ENCODE measurements at places on chromosomes 16 and 17.

GRCh38 chr17:17205368-17206123, 587 bp downstream of the PLD6 start:
- DNase-seq: peak; percentile 86

DNA sequence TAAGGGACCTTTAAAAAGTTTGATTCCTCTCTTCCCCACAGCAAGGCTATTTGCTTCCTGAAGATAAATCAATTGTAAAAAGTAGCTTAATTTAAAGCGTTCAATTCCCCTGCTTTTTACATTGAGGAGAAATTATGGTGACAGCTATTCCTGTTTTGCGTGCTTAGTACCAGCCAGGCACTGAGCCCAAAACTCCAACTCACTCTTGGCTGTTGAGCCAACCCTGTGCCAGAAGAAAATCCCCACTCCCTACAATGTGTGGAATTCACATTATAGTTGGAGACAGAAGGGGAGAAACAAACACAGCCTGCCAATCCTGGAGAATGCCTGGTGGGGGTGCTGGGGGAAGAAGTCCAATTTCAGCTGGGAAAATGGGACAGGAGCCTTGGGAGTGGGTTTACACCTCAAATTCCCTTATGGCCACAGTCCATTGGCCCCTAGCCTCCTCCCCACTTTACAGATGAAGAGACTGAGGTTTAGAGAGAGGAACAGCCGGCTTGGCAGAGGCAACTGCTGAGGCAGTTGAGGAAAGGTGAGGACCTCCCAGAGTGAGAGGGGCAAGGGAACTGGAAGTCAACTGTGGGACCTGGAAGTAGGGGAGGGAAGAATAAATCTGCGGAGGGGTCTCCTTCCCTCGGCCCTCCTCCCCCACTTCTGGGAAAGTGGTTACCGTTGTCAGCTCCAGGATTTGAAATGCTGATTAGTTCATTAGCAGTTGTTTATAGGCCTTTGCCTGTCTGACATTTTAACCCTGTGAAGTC, 26.1 kb downstream of the CDH1 start:
- peak; percentile 78 for DNase-seq

DNA sequence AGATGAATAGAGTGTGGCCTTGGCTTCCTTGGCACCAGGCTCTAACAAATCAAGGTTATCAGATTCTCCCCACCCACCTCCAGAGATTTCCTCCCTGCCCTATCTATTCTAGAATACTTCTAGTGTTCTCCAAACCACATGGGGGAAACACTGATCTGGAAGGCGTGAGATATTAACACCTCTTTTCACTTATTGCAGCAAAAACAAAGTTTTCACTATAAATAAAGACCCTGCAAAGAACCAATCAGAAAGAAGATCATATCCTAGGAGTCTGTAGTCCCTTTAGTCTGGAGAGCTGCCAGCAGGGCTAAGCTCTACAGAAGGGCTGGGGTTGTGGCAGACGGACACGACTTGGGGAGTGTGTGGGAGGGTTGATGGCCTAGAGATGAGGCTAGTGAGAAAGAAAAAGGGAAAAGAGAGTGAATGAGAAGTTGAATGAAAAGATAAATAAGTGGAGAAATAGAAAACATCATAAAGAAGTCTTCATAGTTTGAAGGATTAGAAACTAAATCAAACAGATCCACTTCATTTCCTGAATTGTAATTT, 8.6 kb upstream of the SKAP1 start:
- no peak for DNase-seq

DNA sequence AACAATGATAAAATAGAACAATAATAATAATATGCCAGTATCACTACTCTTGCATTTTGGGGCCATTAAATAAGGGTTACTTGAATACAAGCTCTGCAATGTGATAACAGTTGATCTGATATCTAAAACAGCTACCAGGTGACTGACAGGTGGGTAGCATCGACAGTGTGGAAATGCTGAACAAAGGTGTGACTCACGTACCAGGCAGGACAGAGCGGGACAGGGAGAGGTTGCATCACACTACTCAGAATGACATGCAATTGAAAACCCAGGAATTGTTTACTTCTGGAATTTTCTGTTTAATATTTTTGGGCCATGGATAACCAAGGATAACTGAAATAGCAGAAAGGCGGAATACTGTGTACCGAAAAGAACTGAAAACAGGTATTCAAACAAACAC, 15.8 kb upstream of the ZNF19 start:
- no peak for DNase-seq

DNA sequence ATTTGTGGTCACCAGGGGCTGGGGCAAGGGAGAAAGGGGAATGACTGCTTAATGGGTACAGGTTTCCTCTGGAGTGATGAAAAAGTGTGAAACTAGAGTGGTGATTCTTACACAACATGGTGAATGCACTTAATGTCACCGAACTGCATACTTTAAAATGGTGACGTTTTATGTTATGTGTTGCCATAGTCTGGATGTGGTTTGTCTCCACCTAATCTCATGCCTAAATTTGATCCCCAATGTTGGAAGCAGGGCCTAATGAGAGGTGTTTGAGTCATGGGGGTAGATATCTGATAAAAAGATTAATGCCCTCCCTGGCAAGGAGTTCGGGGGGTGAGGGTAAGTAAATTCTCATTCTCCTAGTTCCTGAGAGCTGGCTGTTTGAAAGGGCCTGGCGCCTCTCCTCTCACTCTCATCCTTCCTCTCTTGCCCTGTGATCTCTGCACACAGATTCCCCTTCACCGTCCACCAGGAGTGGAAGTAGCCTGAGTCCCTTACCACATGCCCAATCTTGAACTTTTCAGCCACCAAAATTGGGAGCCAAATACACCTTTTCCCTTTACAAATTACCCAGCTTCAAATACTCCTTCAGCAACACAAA, 15.3 kb downstream of the XPO6 start:
- DNase-seq: no peak

DNA sequence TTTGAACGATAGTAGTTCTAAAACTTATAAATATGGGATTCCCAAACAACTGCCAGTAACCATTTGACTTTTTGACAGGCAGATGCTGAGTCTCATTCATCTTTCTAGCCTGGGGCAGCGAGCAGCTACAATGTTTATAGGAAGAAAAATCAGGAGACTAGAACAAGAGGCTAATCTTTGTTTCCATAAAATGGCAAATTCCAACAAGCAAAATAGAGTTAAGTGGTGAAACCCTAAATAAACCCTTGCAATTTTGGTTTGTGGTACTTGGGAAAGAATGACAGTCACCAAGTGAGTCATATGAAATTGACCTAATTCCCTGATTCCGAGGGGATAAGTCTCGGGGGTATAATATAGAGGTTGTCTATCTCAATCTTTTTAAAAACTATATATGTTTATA, 27.3 kb upstream of the HS3ST2 start:
- DNase-seq: no peak

DNA sequence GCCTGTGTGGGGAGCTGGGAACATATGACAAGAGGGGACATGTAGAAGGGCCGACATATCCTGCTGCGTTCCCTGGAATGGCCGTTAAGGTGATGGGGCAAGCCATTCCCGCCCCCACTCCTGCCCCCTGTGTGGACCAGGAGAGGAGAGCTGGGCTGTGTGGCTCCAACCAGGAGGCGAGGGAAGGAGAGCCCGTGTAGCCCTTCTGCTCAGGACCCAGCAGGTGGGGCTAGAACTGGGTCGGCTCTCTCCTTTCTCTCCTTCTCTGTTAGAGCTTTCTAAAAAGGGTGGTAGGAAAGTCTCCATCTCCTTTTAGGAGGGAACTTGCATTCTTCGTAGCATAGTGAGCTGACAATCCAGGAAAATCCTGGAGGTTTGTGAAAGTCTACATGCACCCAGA, 12.8 kb downstream of the SPHK1 start:
- no peak for DNase-seq

- no peak for DNase-seq
Observed at GRCh38 chr16:48822431-48822830, 212.5 kb upstream of the N4BP1 start.

GRCh38 chr17:43803758-43804157, 23.5 kb downstream of the CFAP97D1 start:
- DNase-seq: peak; percentile 63

GRCh38 chr16:46857368-46857945, 26.5 kb upstream of the C16orf87 start:
- peak; percentile 26 for DNase-seq

- DNase-seq: no peak
Observed at GRCh38 chr17:30559656-30560055, 82.4 kb downstream of the GOSR1 start.

DNA sequence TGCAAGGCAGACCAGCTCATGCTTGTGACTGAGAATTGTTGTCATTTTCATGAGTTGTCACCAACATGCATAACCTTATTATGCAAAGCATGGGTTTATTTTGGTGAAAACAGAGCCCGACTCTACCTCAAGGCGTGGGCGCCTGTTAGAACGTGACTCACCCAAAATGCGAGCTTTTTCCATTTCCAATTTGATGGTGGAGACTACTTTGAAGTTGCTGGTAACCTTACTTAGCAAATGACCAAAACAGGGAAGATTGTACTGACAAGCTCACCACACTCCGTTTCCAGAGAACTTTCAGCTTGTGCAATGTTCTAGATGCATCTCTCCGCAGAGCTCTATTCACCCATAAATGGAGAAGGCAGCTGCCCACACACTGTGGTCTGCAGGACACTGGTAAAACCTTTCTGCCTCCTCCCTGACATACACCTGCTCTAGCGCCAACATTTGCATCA, 284.5 kb downstream of the MAF start:
- DNase-seq: no peak

Data from iPS-NIHi11 (cell line).